Stimulated activated CD8-positive, alpha-beta memory T cell treated with anti-CD3 and anti-CD28 coated beads, Interleukin-2, amount 100 ng/mL, for 1 hour (primary cell): ENCODE measurements at places on chromosomes 5 and 9.
A peak's percentile ranks its signal among the peaks of the same experiment; 100 is the strongest.

DNA sequence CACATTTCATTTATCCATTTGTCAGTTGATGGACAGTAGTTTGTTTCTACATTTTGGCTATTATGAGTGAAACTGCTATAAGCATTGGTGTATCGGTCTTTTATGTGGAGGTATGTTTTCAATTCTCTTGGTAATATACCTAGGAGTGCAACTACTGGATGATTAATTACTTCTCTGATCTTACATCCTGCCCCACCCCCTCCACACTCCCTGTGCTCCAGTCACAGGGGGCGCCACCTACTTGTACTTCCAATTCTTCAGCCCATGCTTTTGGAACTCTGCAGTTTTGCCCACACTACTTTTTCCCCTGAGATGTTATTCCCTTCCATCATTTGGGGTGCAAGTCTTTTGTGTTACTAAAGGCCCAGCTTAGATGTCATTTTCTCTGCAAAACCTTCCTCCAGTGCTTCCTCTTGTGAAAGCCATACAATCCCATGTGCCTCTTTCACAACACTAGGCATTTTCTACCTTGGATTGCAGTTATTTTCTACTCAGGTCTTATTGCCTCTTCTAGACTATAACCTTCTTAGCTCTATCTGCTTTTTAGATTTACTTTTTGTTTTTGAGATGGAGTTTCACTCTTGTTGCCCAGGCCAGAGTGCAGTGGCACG, 42.1 kb downstream of the SEC61B start:
- no peak for DNase-seq

DNA sequence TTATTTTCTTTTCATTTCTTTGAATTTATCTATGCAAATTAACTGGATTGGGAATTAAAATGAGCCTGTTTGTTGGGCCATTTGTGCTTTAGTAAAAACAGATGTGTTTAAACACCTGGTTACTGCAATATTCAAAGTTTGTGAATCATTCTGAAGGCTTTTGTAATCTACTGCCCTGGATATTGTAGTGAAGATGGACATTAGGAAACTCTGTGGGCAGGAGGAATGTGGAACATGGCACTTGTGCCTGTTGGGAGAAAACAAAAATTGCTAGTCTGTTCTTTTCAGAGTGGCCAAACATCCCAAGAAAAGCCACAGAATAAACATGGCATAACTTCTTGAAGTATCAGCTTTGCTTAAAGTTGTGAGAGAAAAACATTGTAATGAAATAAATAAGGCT, 40.8 kb downstream of the CHSY3 start:
- DNase-seq = no peak

DNA sequence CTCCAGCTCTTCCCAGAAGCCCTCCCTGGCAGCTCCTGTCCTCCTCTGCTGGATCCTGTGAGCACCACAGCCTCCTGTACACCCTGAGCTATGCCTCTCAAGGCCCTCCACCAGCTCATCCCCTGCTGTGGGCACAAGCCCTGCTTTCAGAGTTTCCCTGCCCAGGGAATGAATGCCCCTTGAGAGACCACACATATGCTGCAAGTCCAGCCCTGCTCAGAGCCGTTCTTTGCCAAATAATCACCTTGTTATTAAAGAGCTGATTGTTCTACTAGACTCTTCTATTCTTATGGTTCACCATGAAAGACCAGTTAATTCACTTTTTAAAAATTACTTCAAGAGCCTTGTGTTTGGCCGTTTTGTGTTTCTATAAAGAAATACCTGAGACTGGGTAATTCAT, 121.5 kb downstream of the MVB12B start:
- no peak for DNase-seq

DNA sequence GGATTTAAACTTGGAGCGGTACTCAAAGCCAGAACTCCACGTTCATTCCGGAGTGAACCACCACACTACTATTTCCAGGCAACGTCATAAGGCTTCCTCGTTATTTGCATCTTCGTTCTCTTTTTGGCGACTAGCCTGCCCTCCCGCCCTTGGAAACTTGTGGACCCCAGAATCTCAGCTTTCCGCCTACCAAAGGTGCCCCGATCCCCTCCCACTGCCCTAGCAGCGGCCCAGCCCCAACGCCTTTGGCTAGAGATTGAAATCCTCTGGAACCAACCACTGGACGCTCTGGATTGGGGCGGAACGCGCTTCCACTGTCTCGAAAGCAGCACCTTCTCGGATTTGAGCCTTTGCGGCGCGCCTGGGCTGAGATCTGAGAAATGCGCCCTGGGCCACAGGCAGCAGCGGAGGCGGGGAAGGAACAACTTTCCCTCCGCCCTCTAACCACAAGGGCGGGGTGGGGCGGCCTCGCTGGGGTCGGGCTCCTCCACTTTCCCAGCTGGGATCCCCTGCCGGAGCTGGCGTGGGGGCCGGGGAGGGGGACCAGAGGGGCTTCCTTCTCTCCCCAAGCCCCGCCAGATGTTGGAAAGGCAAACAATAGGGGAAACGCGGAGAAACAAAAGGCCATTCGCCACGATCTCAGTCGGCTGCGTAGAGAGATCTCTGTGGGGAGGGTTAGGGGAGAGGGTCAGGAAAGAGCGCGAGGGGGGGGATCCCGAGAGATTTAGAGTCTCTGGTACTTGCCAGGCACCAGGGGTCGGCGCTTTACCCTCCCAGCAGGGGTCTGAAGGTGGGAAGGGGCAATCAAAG, 1.3 kb downstream of the MOB3B start:
- no peak for DNase-seq

DNA sequence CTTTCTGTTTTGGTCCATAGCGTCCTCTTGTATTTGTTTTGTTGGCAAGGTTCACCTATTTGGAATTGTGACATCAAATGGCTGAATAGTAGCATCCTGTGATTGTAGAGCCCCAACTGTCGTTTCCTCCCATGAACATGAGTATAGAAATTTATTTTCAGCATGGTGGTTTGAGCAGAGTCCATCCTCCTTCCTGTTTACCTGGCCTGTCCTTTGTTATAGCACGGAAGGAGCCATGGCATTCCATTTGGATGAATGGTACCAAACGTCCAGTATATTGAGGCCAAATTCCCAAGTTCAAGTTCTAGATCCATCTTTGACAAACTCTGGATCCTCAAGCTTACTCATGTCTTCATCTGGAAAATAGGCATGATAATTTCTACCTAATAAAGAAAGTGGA, 16.8 kb downstream of the RASGRF2 start:
- DNase-seq = no peak

- DNase-seq = no peak
Measured at GRCh38 chr9:21943464-21943863, 50.7 kb downstream of the CDKN2A start.

GRCh38 chr5:73940801-73941200, 314.8 kb downstream of the ARHGEF28 start:
- no peak for DNase-seq

DNA sequence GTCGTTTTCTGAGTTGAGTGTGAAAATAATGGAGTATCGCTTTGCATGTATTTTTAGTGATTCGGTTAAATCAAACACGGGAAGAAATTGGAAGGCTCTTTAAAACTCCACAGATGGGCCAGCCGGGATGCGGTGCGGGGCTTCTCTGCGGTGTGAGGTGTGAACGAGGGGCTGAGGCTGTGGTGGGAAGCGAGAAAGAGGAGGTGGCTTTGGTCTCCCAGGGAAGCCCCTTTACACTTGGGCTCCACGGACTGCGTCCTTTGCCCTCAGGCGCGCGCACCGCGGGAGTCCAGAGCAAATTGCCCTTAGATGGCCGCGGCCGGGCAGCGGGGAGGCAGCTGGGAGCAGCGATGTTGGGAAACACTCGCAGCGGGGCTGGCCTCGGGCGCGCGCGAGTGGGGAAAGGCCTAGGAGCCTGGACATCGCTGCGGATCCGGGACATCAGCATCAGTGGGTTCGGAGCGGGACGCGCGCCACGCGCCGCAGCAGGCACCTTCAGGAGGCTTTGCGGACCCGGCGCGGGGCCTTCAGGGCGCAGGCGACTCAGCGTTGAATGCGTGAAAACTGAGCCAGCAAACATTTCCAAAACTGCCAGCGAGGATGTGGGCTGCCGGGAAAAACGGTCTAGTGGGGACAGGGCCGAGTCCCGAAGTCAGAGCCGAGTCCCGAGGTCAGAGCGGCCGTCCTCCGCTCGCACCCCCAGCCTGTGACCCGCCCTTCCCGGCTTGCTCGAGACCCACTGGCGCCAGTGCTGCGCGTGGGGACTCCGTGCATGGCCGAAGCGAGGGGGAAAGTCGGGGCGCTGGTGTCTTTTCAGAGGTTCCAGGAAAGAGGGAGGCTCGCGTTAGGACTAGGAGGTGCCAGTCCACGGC, 6.5 kb downstream of the IRX1 start:
- DNase-seq = no peak

DNA sequence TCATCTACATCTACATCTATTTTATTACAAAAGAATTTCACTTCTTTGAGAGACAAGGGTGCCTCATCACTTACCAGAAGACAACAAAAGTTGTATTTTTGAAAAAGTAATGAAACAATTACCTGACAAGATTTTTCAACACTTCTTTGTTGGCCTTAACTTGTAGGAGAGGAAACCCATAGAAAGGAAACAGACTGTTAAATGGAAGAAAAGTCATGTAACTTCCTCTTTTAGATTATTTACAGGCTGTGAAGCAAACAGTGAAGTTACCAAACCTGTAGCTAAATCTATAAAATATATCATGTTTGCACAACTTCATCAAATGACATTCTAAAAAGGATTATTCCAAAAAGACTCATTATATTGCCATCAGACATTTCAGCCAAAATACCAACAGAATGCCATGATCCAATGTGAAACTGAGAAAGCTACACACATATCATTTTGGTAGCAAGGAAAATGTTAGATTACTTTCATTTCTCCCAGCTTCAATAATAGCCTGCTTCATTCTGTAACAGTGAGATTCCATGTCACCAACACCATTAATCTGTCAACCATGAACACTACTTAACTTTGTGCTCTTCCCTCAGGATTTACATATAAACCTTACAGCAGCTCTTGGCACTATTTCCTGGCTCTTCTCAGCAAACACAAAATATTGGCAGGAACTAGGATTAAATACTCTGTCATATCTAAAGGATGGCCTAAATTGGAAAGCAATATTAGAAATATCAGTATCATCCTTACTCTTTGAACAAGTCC, 122.5 kb downstream of the MCTP1 start:
- no peak for DNase-seq

DNA sequence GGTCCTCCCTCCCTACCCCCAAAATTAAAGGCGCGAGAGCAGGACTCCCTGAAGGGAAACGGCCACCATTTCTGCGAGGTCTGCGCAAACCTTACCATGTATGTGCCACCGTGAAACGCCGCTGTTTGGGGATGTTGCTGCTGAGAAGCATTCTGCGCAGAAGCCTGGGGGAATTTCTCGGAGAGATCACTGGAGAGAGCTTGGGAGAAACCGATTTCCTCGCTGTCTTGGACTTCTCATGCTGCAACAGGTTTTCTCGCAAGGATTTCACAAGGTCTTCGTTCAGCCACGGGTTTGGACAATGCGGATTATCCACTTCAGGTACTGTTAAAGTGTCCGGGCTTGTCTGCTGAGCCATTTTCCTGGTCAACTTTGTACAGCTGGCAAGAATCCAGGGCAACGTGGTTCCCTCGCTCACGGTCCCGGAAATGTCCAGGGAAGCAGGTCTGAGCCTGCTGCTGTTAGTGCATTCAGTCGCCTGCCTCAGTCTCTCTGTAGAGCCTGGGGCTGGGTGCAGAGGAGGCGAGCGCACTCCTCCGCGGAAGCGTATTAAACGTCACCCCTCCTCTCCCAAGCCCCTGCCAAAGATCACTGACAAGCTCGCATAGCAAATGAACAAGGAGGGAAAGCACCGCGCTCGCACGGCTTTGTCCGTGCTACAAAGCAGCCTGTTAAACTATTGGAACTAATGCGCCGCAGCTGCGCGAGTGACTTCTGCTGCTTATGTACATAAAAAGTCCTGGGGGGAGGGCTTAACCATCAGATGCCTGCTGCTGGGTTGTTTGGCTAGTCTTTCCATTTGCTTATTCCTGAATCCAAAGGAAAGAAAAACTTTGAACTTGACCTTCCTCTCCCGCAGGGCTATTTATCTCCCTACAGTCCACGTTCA, 125.1 kb downstream of the PDE4D start:
- DNase-seq = no peak

- DNase-seq = peak; percentile 21
Measured at GRCh38 chr9:99105152-99106043, 485 bp downstream of the TGFBR1 start.

- no peak for DNase-seq
Measured at GRCh38 chr9:84439250-84439649, 98.7 kb upstream of the SLC28A3 start.

DNA sequence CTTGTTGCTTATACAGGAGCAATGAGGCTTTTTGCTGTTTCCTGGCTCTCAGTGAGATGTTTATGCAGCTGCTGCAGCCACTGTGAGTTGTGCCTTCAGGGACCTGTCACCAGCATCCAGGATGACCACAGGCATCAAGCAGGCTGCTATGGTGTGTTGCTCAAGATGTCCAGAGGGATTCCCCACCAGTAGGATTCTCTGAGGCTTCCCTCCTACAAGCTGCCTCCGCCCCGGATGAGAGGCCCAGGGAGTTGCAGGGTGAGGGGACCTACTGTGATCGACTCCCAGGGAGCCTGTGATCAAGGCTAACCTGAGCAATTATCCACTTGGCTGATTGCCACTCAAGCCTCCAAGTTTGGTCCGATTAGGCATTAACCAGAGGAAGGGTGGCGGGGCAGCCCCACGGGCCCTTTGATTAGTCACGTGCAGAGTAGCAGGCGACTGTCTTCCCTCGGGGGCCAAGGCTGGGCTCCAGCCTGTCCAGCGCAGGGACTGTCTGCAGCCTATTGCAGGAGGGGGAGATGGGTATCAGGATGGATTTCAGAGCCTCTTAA, 1.8 kb upstream of the FAT2 start:
- DNase-seq = no peak

- no peak for DNase-seq
Measured at GRCh38 chr9:19926774-19927173, 137.9 kb upstream of the SLC24A2 start.

DNA sequence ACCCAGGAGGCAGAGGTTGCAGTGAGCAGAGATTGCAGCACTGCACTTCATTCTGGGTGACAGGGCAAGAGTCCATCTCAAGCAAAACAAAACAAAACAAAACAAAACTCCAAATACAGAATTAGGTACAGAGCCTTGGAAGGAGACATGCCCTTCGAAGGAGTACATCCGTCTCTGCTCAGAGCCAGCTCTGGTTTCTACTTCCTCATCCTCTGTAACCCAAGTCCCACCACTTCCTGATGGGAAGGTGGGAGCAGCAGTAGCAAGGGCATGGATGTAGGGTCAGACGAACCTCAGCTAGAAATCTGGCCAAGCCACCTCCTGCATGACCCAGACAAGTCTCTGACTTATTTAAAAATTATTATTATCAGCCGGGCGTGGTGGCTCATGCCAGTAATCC, 16.5 kb upstream of the STXBP1 start:
- DNase-seq = no peak
